GM13977 (cell line): ENCODE measurements at places on chromosomes 6 and 20.

- DNase-seq, result peak; percentile 67
Measured at GRCh38 chr6:119348748-119349360, 707 bp downstream of the MAN1A1 start.

DNA sequence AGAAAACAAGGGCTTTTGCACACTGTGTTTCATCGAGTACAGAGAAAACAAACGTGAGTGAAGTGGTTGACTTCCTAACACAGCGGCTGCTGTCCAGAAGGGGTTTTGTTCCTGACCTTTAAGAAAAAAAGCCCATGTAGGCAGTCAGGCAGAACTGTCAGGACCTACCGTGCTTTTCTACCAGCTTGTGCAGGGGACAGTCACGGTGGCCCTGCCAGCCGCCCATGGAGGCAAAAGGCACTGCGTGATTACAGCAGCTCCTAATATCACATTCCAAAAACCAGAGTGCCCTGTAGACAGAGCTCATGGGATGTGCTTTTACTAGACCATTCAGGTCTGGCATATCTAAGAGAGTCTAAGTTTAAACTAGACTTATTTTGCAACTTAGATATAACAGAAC is 12.2 kb downstream of the TNFAIP3 start:
- DNase-seq, result no peak

GRCh38 chr6:104214901-104215300 is 644.8 kb downstream of the HACE1 start:
- DNase-seq, result no peak

- DNase-seq, result peak; percentile 2
Measured at GRCh38 chr6:92777146-92777740, 642.1 kb downstream of the EPHA7 start.

GRCh38 chr6:140051521-140052512 is 677.4 kb upstream of the CITED2 start:
- DNase-seq, result no peak

DNA sequence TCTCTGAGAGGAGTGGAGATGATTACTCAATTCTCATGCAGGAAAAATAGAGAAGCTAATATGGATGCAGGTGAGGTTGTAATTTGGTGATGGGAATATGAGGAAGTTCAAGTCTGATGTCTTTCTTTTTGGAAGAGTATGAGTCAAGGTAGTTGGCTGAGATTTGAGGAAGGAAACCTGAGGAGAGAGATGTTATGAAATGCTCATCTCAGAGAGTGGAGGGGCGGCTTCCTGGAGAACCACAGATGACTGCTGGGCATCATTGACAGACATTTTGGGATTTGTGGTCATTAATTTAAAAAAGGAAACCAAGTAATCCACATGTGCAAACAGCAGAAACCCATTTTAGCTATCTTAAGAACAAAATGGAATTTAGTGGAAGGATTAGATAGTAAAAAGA is 72.5 kb upstream of the UST start:
- no peak for DNase-seq

DNA sequence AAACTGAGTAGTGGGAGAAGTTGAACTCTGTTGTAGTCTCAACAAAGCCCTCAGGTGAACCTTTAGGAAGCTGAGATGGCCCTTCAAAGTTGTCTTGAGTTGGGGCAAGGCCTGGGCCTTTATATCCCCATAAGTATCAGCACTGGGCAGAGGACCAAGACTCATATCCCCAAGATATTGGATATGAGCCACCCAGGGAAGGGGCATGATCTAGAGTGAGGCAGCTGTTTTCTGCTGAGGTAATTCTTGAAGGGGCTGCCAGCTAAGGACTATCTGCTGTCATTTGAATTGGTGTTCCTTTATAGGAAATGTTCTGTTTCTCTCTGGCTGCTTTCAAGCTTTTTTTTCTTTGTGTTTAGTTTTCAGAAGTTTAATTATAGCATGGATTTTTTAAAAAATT is 140.7 kb upstream of the FLRT3 start:
- no peak for DNase-seq

GRCh38 chr6:142685852-142686506 is 259.0 kb downstream of the HIVEP2 start:
- DNase-seq, result no peak

- DNase-seq, result peak; percentile 56
Measured at GRCh38 chr6:36615018-36615761, 21.0 kb downstream of the SRSF3 start.

- DNase-seq, result no peak
Measured at GRCh38 chr6:85551264-85551663, 42.4 kb downstream of the SNX14 start.

GRCh38 chr6:41941280-41942066 is at the start of gene CCND3:
CCND3 (minus strand) TSS chr6:41941808; CDS start chr6:41941649, 159 bp downstream.
- peak; percentile 94 for DNase-seq

DNA sequence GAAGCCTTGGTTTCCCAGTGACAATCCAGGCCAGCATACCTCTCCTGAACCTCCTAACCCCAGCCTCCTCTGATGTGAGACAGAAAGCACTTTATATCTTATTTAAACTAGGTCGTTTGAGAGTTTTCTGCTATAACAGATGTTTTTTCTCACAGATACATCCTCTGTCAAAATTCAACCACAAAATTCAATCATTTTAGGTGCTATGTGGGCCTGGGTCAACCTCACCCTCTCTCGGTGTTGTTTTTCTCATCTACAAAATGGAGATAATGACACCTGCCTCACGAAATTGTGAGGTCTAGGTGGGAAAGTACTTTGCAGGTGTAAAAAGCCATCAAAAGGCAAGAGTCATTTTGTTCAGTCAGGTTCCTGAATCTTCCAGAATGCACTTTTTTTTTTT is 46.2 kb upstream of the NFATC2 start:
- DNase-seq, result no peak

DNA sequence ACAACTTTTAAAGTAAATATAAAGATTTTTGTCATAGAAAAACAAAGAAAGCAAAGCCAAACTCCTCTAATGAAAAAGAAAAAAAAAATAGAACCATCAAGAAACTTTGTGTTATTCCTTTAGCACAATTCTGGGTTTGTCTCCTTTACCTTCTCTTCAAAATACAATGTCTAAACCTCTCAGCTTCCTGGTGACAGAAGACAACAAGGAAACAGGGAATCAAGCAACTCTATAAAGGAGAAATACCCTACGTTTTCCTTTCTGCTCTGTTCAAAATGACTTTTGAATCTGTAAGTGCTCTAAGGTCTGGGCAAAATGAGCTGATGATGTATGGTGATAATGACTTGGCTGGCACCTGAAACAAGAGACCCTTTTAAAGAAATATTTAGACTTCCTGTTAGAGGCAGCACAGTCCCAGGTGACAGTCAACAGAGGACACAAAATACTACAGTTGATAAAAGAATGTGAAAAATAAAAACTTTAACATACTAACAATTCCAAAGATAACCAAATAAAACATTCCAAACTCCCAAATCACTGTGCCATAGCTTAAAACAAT is 101.4 kb downstream of the PRDM1 start:
- no peak for DNase-seq

- DNase-seq, result no peak
Measured at GRCh38 chr20:10842116-10842515, 168.3 kb upstream of the JAG1 start.

DNA sequence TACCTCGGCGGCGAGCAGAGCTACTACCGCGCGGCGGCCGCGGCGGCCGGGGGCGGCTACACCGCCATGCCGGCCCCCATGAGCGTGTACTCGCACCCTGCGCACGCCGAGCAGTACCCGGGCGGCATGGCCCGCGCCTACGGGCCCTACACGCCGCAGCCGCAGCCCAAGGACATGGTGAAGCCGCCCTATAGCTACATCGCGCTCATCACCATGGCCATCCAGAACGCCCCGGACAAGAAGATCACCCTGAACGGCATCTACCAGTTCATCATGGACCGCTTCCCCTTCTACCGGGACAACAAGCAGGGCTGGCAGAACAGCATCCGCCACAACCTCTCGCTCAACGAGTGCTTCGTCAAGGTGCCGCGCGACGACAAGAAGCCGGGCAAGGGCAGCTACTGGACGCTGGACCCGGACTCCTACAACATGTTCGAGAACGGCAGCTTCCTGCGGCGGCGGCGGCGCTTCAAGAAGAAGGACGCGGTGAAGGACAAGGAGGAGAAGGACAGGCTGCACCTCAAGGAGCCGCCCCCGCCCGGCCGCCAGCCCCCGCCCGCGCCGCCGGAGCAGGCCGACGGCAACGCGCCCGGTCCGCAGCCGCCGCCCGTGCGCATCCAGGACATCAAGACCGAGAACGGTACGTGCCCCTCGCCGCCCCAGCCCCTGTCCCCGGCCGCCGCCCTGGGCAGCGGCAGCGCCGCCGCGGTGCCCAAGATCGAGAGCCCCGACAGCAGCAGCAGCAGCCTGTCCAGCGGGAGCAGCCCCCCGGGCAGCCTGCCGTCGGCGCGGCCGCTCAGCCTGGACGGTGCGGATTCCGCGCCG is 994 bp downstream of the FOXC1 start:
- peak; percentile 64 for DNase-seq

DNA sequence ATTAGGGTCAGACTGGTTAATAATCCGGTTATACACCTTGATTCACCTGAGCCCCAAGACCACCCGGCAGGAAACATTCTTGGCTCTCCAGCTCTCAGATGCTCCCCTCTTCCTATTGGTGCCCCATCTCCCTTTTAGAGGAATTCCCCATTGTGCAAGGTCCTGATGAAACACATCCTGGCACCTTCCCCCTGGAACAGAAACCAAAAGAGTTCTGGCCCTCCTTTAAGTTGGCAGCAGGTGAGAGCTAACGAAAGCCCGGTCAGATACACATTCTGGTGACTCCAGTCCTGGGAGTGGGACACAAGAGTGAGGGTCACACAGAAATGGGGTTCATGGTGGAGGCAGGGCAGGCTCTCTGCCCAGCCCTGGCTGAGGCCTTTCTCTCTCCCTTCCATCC is 32.2 kb downstream of the RSPO4 start:
- no peak for DNase-seq

GRCh38 chr6:20802596-20802995 is 268.3 kb downstream of the CDKAL1 start:
- DNase-seq, result no peak

DNA sequence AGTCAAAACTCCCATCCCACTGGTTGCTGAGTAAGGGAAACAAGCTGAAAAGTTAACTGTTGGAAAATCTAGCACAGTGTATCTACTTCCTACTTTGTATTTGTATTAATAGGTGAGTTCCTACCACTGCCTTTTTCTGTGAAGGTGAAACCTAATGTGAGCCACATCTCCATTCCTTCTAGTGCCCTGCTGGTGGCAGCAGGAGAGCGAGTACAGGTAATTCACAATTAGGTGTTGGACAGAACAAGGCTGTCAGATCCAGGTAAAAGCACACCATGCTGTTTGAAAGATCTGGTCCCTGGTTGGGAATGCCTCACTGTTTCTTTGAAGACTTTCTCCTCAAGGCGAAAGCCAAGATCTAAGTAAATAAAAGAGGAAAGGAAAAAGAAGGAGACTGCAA is 528.4 kb downstream of the PKHD1 start:
- DNase-seq, result no peak

DNA sequence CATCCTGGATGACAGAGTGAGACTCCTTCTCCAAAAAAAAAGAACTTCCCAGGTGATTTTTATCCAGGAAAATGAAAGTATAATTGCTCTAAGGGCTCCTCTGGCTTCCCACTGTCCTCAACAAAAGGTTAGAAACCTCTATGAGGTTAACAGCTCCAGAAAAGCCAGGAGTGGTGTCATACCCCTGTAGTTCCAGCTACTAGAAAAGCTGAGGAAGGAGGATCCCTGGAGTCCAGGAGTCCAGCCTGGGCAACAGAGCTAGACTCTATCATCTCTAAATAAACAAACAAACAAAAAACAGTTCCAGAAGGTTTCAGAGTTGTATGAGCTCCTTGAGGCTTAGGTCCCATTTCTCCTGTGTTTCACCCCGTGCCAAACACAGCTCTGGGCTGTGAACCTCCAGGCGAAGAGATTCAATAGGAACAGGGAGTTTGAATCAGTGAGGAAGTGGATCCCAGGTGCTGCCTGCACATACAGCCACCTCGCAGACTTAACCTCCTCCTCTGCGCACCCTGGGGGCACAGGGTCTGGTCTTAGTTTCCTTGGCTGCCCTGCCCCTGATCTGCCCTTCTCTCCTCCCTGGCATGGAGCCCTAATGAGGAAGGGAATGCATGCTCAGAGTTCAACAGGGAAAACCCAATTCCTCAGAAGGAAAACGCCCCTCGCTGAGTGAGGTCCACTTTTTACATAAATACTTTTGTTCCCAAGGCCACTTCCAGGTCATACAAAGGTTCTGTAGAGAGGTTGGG is 31.0 kb downstream of the ZC3H12D start:
- no peak for DNase-seq

- no peak for DNase-seq
Measured at GRCh38 chr6:79640146-79641111, 9.3 kb downstream of the SH3BGRL2 start.

GRCh38 chr20:19907326-19908056 is 109.7 kb upstream of the NAA20 start:
- DNase-seq, result no peak

- DNase-seq, result no peak
Measured at GRCh38 chr6:28695715-28696114, 170.0 kb downstream of the GPX5 start.

DNA sequence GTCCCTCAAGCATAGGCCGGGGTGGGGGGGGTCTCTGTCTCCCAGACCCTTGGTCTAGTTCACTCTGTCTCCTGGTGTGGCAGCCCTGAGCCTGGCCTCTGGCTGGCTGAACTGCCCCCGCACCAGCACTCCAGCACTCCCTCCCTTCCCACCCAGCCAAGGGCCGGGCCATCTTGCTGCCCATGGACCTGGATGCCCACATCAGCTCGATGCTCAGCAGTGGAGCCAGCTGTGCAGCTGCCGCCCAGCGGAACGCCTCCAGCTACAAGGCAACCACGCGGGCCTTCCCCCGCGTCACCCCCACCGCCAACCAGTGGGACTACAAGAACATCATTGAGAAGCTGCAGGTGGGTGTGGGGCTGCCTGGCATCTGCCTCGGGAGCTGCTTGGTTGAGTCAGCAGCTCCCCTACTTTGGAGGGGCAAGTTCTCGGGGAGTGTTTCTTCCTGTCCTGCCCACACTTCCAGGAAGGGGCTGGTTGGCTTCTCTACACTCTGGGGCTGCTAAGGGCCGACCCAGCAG is 28.4 kb downstream of the UQCC2 start:
- DNase-seq, result no peak

DNA sequence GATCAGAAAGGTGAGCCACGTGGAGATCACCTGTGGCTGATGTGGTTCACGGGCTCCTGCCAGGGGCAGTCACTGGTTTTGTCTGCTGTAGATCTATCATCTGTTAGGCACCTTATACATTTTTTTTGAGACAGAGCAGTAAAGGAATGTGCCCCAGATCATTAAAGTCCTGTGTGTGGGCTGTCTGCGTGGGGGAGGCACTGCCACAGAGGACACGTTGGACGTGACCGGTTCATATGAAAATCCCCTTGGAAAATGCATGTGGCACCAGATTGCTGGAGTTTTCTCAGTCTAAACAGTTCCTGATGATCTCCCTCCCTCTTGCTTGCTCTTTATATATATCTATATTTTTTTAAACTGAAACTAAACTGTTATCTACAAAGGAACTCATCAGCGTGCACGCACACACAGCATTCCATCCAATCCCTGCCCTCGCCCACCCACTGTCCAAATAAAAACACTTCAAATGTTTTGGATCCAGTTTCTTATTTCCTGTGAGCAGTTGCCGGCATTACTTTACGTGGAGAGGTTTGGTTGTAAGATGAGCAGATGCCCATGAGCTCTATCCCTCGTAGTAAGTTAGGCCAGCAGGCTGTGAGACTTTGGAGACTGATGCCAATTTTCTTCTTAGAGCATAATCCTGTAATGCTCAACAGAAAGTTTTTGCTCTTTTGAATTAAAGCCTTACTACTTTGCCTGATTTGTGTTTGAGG is 161.6 kb upstream of the EXOC2 start:
- no peak for DNase-seq

GRCh38 chr20:5374171-5374570 is 57.4 kb upstream of the PROKR2 start:
- DNase-seq, result no peak
